Inflammatory macrophage treated with lipopolysaccharide for 1 hour (primary cell): ENCODE measurements at places on chromosomes 3 and 15.

DNA sequence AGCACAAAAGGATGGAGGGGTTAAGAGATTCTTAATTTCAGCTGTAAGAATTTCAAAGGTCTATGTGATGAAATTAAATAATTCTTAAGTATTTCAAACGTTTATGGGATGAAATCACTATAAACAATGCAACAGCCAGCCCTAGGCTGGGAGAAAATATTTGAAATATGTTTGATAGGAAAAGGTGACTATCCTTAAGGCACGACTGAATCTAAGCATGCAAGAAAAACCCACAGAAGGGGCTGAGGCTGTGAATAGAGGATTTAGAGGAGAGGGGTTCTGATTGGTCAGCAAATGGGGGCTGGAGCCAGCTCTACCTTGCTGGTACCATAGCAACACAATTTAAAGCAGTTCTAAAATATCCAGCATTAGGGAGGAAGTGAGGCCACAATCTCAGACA is 220.8 kb upstream of the ATP10A start:
- no peak for DNase-seq

GRCh38 chr3:65717676-65718346 is 320.9 kb downstream of the MAGI1 start:
- no peak for DNase-seq

GRCh38 chr15:85031944-85032558 is 50.4 kb downstream of the PDE8A start:
- no peak for DNase-seq

DNA sequence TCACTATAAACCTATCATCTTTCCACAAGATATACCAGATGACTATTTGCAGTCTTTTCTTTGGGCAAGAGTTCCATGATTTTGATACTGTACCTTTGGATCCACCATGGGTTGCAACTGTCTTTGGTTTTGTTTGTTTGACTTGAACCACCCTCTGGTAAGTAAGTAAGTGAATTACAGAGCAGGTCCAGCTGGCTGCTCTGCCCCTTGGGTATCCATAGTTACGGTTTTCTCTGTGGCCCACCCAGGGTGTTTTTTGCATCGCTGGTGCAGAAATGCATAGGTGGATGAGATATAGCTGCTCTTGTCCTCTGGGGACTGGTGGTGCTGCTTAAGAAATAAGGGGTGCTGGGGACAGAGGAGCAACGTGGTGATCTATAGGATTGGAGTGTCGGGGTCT is 33.8 kb downstream of the CHDH start:
- no peak for DNase-seq

DNA sequence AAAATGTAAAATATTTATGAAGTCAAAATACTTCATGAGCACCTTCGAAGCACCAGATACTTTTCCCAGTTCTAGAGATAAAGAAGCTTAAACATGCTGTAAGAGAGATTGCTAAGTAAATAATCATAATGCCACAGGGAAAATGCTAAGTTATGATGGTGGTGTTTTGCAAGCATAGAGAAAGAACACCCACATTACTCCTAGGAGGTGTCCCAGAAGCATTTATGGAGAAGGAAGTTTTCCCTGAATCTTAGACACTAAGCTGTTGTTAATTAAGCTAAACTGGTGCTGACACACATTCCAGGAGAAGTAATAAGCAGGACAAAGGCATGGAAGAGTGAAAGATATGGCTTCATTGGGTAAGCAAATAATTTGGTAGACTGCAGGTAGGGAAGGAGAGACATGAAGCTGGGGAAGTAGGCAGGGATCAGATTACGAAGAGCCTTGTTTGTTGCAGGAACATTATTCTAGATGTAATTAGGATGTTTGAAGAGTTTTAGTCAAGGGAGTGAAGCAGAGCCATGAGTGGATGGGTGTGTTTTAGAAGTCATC is 40.4 kb upstream of the CHMP2B start:
- DNase-seq: no peak

- no peak for DNase-seq
These were observed 214.1 kb downstream of the ZBBX start for GRCh38 chr3:167166012-167166411.

- DNase-seq: no peak
These were observed 66.6 kb upstream of the TLE3 start for GRCh38 chr15:70164156-70164900.

- DNase-seq: no peak
These were observed 357.2 kb downstream of the ZNF385D start for GRCh38 chr3:21393683-21394311.

DNA sequence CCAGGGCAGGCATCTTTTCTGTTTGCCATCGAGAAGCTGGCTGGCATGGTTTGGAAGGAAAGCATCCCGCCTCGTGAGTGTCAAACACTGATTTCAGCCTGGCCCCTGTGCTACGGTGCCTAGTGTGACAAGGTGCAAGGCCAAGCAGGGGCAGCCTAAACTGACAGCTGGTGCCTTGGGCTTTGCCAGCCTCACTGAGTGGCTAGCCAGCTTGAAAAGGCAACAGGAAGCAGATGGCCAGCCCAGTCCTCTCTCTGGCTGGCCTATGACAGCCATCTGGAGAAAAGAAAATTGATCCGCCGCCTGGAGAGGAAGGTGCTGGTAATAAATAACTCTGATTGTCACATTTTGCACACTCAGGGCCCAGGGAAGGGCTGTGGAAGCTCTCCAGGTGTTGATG is 52.2 kb downstream of the C3orf85 start:
- no peak for DNase-seq

- no peak for DNase-seq
These were observed 474.5 kb downstream of the CADM2 start for GRCh38 chr3:85433319-85433718.

- DNase-seq: no peak
These were observed 20.8 kb downstream of the DPH3 start for GRCh38 chr3:16243706-16244490.

GRCh38 chr3:195046441-195046840 is 224.5 kb downstream of the XXYLT1 start:
- DNase-seq: no peak

DNA sequence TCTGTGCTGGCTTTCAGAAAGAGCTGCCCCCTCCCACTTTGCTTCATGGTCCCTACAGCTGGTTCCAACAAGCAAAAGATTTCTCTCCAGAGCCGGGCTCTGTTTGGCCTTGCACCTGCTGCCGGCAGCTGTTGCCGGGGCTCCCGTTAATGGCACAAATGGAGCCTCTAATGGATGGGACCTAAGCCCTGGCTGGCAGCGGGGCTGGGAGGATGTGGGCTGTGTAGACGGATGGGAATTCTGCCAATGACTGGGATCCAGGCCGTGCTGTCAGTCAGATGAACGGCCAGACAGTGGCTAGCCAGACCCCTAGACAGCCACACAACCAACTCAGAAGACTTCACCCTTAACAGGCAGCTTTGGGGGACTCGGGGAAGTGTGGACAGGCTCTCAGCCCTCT is 88.0 kb downstream of the RPLP1 start:
- DNase-seq: no peak

DNA sequence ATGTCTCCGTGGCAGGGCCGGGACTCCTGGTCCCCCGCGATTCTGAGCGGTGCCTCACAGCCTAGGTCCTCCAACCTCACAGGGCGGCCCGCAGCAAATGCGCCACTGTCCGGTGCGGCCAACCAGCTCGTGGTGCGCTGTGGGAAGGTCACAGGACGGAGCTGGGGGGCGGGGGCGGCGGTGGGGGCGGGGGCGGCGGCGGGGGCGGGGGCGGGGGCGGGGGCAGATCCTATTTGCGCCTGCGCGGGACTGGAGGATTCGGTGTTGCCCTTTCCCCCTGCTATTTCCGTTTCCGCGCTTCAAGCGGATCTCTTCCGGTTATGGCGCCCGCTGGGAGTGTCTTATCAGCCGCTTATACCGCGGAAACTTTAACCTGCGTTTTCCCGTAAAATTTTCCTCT is 106.7 kb upstream of the SNRPN start:
- no peak for DNase-seq

GRCh38 chr15:28942571-28942970 is 56.8 kb downstream of the APBA2 start:
- DNase-seq: no peak

DNA sequence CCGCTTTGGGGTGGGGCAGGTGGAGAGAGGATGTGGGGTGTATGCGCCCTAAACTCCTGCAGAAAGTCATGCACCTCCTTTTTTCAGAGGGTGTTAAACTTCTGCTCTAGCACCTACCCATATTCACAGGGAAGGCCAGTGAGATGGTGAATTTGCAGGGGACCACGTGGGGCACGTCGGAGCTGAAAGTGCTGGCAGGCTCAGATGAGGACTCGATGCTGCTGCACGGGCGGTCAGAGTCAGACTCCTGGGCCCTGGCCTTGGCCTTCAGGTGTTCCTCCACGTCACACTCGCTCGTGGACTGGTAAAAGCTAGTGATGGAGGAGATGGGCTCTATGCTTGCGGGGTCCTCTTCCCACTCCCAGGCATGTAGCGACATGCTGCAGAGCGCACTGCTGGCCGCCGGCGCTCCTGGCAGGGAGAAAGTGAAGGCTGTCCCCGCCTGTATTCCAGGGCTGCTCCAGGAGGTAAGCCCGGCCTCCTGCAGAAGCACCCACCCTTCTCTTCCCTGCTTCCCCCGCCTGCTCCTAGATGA is 883 bp downstream of the CFAP92 start:
- no peak for DNase-seq

DNA sequence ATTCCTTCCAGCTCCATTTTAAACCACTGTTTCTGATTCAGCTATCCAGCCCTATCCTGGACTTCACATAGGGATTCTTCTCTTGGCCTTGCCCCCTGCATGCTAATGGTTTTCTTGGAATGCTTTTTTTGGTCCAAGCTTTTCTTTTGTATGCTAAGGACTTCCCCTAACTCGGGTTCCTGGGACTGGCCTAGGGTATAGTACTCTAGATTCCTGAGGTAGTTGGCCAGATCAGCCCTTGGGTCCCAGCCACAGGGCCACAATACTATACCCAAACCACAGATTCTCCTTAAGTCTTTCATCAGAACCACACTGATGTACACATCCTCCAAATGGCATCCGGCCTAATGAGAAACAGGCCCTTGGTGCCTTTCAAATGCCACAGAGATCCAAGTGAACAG is 2.8 kb downstream of the FYCO1 start:
- no peak for DNase-seq

DNA sequence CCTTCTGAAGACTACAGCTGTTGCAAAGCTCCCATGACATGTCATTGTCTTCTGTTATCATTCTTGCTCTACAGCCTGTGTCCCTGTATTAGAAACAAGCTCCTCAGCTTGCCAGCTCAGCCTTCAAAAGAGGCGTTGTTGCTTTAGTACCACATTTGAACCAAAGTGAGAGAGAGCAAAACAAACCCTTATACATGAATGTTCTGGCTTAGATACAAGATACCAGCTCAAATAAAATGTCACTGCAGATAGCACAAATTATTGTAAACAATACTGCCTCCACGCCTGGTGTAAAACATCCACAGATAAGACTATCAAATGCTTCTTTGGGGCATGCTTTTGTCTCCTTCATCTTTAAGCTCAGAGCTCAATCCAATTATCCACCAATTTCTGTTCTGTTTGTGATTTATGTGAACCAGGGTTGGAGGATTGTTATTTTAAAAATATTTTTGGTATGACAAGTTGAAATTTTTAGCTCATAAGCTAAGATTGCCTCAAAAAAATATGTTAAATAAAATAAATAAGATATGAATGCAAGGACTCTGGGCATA is 403.6 kb upstream of the CDIN1 start:
- DNase-seq: no peak

- DNase-seq: no peak
These were observed 100.6 kb upstream of the KLF13 start for GRCh38 chr15:31226021-31226420.

- no peak for DNase-seq
These were observed 4.1 kb downstream of the CELF6 start for GRCh38 chr15:72315706-72316370.

- DNase-seq: no peak
These were observed 61.0 kb downstream of the GTPBP8 start for GRCh38 chr3:113051787-113052186.

GRCh38 chr3:15272426-15273196 is 59.8 kb downstream of the SH3BP5 start:
- DNase-seq: peak; percentile 74

GRCh38 chr3:107999215-107999775 is 91.5 kb downstream of the CD47 start:
- no peak for DNase-seq

GRCh38 chr15:93987068-93987467 is 244.3 kb upstream of the MCTP2 start:
- DNase-seq: no peak

DNA sequence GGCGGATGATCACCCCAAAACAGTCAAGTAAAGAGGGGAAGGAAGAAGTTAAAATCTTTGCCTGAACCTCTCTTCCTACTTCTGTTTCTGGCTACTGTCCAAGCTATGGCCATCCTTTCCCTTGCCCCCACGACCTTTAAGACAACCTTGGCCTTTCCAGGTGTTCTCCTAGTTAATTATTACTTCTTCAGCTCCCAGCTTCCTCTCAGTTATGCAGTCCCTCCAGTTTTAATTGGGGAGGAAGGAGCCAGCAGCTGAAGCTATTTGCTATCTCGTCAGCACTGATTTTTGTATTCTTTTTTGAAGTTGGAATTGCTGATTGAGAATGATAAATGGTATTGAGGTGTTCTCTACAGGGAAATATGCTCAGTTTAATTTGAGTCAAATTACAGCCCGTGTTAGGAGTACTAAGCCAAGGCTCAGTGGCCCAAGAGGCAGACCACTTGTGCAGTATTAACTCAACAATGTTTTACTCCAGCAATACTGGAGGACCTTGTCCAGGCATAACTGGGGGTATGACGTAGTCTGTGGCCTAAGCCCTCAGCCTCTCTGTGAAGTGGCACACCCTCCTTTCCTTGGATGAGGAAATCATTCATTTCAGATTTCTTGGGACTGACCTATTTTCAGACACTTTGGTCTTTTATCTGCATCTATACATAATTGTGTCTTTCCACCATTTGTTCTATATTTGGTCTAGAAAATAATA is 336.9 kb downstream of the SLC9A9 start:
- no peak for DNase-seq

DNA sequence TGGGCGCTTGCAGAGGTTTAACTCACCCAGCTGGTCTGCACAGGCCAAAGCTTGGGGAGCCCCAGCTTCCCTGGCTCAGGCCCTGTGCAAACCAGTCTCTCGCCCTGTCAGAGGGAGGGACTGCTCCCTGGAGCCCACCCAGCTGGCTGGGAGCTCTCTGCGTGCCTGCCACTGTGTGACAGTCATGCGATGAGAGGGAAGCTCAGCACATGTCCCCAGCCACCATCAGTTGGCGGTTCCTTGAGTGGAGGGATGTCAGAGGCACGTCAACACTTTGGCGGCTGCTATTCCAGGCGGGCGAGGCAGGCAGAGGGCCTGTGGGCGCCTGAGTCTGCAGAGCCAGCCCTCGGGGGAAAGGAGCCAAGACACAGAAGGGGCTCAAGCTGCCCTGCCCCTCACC is 324.6 kb downstream of the UACA start:
- no peak for DNase-seq
